Endothelial cell of umbilical vein (primary cell): ENCODE measurements at places on chromosomes 1 and 21. TPM values are rescaled to one million over a fixed set of nuclear protein-coding genes. Genes with fewer than 3 reads are reported as not detected.
A peak's percentile ranks its signal among the peaks of the same experiment; 100 is the strongest.

DNA sequence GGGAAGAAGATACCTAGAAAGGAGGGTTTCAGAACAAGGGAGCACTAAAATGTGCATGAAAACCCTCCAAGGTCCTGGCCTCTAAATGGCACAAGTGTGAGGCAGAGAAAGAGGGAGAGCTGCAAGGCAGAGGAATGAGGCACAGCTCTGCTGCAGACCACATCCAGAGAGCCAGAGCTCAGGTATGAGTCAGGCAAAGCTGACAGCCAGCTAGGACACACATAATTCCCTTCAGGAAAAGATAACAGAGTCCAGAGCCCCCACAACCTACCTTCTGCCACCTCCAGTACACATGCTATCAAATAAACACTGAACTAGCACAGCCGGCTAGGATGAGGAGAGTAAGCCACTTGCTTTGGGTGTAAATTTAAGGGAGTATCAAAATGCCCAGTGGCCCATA is 62.2 kb downstream of the HSF2BP start:
- H3K4me1 ChIP-seq = peaks cover 1% of the 10 kb centered on the region
- H3K27me3 ChIP-seq = no peaks in the 10 kb centered on the region
- no peak for DNase-seq
- H3K36me3 ChIP-seq = no peaks in the 10 kb centered on the region
- no peak overlapping the region for H3K4me3 ChIP-seq
- H3K27ac ChIP-seq = no peak overlapping the region

- H3K36me3 ChIP-seq = no peaks in the 10 kb centered on the region
- no peaks in the 10 kb centered on the region for H3K27me3 ChIP-seq
- no peak overlapping the region for H3K27ac ChIP-seq
- DNase-seq = no peak
- no peak overlapping the region for H3K4me3 ChIP-seq
- peaks cover 14% of the 10 kb centered on the region for H3K4me1 ChIP-seq
These were observed 6.9 kb downstream of the PLA2G2D start for GRCh38 chr1:20112279-20113000.

DNA sequence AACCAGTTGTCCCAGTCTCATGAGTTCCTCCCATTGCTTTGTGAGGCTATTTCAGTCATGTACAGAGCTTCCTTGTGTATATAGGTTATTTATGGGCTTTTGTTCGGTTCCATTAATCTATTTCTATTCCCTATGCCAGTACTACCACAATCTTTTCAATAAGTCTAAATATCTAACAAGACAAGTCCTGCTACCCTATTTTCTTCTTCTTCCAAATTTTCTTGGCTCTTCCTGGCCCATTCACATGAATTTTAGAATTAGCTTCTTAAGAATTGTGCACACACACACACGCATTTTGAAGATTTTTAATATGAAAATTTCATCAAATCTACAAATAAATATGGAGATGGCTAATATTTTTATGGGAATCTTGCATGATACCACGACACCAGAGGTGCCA is 33.8 kb upstream of the ATF3 start:
- no peaks in the 10 kb centered on the region for H3K27me3 ChIP-seq
- no peak for DNase-seq
- H3K36me3 ChIP-seq = no peaks in the 10 kb centered on the region
- H3K4me1 ChIP-seq = no peaks in the 10 kb centered on the region
- H3K4me3 ChIP-seq = no peak overlapping the region

- H3K4me3 ChIP-seq = no peak overlapping the region
- no peaks in the 10 kb centered on the region for H3K36me3 ChIP-seq
- no peak overlapping the region for H3K27ac ChIP-seq
- DNase-seq = no peak
These were observed 103.7 kb downstream of the AK5 start for GRCh38 chr1:77385551-77385950.

- no peaks in the 10 kb centered on the region for H3K4me1 ChIP-seq
- H3K27ac ChIP-seq = no peak overlapping the region
- no peak overlapping the region for H3K4me3 ChIP-seq
- no peak for DNase-seq
These were observed 94.7 kb downstream of the CSMD2 start for GRCh38 chr1:34070201-34070836.

DNA sequence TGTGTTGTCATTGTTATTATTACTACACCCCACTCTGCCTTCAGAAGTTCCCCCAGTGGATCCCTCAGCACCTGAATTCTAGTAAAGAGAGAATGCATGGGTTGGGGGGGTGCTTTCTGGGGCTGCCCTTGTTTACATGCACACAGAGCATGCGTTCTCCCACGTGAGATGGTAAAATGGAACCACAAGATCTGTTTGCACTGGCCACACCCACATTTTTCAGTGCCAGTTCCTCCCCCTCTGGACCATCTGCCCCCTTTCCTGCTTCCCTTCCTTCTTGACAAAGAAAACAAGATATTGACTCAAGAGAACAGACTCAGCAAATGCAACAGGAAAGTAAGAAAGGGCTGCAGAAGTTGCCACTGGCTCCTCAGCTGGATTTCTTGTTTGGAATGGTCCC is 8.9 kb downstream of the SLC6A17 start:
- peaks cover 3% of the 10 kb centered on the region for H3K27me3 ChIP-seq
- no peak overlapping the region for H3K27ac ChIP-seq
- H3K36me3 ChIP-seq = no peaks in the 10 kb centered on the region
- no peak overlapping the region for H3K4me3 ChIP-seq
- H3K4me1 ChIP-seq = no peaks in the 10 kb centered on the region
- DNase-seq = no peak

DNA sequence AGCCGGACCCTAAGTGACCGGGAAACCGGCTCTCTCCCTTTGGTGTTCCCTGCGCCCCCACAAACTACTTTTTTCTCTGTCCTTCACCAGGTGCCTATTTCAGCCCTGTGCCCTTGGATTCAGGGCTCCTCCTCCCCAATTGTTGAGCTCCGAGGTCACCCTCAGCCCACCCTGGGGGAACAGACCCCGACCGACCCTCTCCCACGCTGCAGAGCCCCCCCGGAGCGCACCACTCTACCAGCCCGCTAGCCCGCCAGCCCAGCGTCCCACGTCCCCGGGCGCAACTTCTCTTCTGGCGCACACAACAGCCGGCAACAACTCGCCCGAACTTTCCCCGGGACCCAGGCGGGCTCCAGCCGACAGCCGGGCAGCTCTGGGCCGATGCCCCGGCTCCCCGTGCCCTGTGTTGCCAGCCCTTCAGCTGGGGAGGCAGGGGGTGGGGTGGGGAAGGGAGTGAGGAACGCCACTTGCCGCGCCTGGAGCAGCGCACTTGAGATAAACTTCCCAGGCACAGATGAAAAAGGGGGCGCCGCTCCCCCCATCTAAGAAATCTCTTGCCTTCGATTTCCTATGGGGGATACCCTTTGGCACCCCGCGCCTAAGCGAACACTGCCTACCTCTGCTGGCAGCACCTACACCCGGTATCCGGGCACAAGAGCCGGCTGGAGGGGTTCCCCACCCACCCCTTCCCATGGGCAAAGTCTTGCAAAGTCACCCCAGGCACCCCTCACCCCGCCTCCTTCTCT is 997 bp downstream of the CASZ1 start:
- no peak overlapping the region for H3K27ac ChIP-seq
- H3K27me3 ChIP-seq = peaks cover 60% of the 10 kb centered on the region
- no peaks in the 10 kb centered on the region for H3K36me3 ChIP-seq
- peaks cover 14% of the 10 kb centered on the region for H3K4me1 ChIP-seq
- DNase-seq = peak; percentile 13

DNA sequence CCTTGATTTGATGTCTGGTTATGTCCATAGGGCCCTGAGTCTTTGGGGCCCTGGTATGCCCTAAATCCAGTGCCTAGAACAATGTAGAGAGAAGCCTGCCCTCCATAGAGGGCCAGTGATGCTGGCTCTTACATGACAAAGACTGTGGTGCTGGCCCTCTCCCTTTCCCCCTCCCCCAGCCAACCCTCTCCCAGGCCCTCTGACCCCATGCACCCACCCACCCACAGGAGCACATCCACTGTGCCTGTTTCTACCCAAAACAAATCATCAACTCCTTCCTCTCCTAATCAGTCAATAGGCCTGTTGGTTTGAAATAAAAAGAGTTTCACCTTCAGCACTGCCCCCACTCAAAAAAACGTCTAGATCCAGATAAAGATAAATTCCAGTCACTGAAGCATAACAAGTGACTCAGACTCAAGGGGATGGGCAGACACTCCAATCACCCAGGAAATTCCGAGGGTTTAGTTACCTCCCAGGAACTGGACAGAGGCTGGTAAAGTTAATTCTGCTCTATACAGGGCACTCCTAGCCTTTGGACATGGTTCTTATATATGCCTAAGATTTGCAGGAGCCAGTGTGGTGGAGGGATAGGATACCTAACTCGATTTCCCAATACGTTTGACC is 144.8 kb upstream of the VANGL1 start:
- H3K27me3 ChIP-seq = no peaks in the 10 kb centered on the region
- no peak overlapping the region for H3K27ac ChIP-seq
- no peaks in the 10 kb centered on the region for H3K4me1 ChIP-seq
- H3K4me3 ChIP-seq = no peak overlapping the region
- no peak for DNase-seq

- peak overlapping the region; percentile 31 for H3K27ac ChIP-seq
- H3K27me3 ChIP-seq = no peaks in the 10 kb centered on the region
- no peak overlapping the region for H3K4me3 ChIP-seq
- DNase-seq = peak; percentile 65
- H3K4me1 ChIP-seq = peaks cover 23% of the 10 kb centered on the region
These were observed 390.4 kb upstream of the VAMP3 start for GRCh38 chr1:7380712-7381111.

DNA sequence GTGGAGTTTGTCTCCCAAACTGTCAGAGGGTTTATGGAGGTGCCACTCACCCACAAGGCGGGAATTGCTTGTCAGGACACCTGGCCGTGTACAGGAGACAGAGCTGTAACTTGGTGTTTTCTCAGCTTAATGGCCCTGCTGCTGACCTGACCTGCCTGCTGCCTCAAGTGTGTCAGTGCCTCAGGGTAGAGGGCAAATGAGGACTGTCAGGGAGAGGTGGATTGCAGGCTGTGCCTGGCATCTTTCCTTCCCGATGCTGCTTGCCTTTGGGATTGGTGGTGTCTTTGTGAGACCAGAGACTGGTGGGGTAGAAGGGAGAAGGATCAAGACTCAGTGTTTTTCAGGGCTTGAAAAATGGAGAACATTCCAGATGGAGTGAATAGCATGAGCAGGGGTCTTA is 31.4 kb downstream of the TMEM53 start:
- no peak overlapping the region for H3K4me3 ChIP-seq
- H3K36me3 ChIP-seq = peaks cover 4% of the 10 kb centered on the region
- H3K27me3 ChIP-seq = no peaks in the 10 kb centered on the region
- no peak overlapping the region for H3K27ac ChIP-seq

GRCh38 chr1:108712606-108713150 is at the start of gene FNDC7:
Gene FNDC7, plus strand, starts transcription at chr1:108712908. Its CDS starts 26 bp downstream, at chr1:108712934.
- H3K27me3 ChIP-seq = no peaks in the 10 kb centered on the region
- DNase-seq = no peak
- H3K4me3 ChIP-seq = no peak within 1 kb of the TSS
- H3K36me3 ChIP-seq = no peaks in the 10 kb centered on the region
- no peaks in the 10 kb centered on the region for H3K4me1 ChIP-seq
- H3K27ac ChIP-seq = no peak within 1 kb of the TSS

DNA sequence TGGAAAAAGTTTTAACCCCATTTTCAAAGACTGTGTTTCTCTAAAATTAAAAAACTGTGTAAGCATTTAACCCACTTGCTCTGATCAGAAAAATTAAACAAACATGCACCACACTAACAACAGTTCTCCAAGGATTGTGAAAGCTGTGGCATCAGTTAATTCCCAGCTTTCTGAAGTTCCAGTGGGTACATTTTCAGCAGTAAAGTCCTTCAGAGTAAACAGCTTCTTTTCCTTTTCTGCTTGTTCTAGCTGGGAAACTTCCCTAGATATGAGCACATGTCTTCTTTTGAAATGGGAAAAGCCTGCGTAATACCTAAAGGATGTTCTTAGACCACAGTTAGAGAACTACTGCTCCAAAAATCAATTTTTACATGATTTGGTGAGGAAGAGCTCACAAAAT is 11.1 kb downstream of the PRRX1 start:
- no peak for DNase-seq
- no peak overlapping the region for H3K27ac ChIP-seq
- H3K27me3 ChIP-seq = peaks cover 9% of the 10 kb centered on the region
- no peak overlapping the region for H3K4me3 ChIP-seq

DNA sequence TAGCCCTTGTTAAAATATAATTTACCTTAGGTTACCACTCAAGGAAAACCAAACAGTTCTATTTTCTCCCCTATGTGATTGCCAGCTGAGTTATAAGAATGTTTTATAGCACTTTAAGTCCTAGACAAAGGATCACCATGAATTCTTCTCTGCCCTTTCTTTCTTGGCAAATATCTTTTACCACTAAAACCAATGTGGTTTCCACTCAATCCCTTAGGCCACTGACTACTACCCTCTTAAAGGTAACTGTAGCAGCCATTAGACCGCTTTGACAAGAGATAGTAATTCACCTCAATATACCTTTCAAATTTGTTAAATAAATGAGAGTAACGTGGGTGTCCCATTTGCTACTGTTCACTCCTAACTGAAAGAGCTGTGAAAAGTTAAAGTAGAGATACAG is 307.9 kb upstream of the PRMT6 start:
- H3K4me1 ChIP-seq = no peaks in the 10 kb centered on the region
- H3K27ac ChIP-seq = no peak overlapping the region
- no peak for DNase-seq

DNA sequence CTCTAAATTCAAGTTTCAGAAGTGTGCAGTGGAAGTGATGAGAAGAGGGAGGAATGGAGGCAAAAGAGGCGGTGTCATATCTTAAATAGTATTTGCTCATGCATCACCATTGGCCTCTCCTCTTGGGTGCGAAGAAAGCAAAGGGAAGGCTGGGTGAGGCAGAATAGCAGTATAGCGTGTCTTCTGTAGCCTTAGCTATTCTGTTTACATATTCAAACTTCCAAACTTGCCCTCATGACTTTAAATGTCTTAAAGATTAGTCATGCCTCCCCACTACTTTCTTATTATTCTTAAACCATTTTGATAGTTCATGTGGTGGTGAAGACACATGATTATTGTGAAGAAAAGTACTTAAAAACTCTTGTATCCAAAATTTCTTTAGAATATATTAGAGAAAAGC is 104.6 kb upstream of the TENT5C start:
- H3K4me1 ChIP-seq = peaks cover 2% of the 10 kb centered on the region
- H3K27me3 ChIP-seq = no peaks in the 10 kb centered on the region
- DNase-seq = no peak
- no peaks in the 10 kb centered on the region for H3K36me3 ChIP-seq
- no peak overlapping the region for H3K4me3 ChIP-seq

The CGN gene
- 0.32 and 0.37 TPM in 2 replicates for polyA plus RNA-seq

The DNAJC6 gene
- polyA plus RNA-seq = 1.9 and 2.3 TPM in 2 replicates

The OR14A2 gene
- polyA plus RNA-seq = not detected in 2 replicates

The ZNF684 gene
- 2.4 and 2.9 TPM in 2 replicates for polyA plus RNA-seq

The ALX3 gene
- not detected in 2 replicates for polyA plus RNA-seq

The TDRD10 gene
- polyA plus RNA-seq = 8.6 and 9.1 TPM in 2 replicates

The PTCH2 gene
- 1.8 and 2.6 TPM in 2 replicates for polyA plus RNA-seq

The COL11A1 gene
- polyA plus RNA-seq = not detected in 2 replicates
